ENCODE measurements at places on chromosomes 7 and 10.
A peak's percentile ranks its signal among the peaks of the same experiment; 100 is the strongest.

GRCh38 chr10:86744067-86744725, 12.2 kb upstream of the BMPR1A start:
- DNase-seq = peak; percentile 42

GRCh38 chr10:70221030-70221429, 12.2 kb downstream of the PPA1 start:
- no peak for DNase-seq

GRCh38 chr10:77505431-77506334, 131.9 kb downstream of the KCNMA1 start:
- DNase-seq = no peak

DNA sequence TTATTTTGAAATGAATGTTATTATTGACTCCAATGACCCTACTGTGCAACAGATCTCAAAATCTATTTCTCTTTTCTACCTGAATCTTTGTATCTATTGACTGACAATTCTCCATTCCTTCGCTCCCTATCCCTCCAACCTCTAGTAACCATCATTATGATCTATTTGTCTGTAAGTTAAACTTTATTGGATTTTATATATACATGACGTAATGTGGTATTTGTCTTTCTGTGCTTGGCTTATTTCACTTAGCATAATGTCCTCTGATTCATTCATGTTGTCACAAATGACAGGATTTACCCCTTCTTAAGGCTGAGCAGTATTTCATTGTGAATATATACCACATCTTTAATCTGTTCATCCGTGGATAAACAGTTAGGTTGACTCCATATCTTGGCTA, 200.4 kb upstream of the SORCS1 start:
- DNase-seq = no peak

- DNase-seq = no peak
Measured at GRCh38 chr10:48770561-48771089, 86.0 kb downstream of the WDFY4 start.

- peak; percentile 11 for DNase-seq
Measured at GRCh38 chr7:106332201-106332600, 47.4 kb upstream of the NAMPT start.

- no peak for DNase-seq
Measured at GRCh38 chr7:79531905-79532664, 78.6 kb upstream of the MAGI2 start.

- no peak for DNase-seq
Measured at GRCh38 chr7:42010751-42011150, 226.3 kb downstream of the GLI3 start.

GRCh38 chr7:30321089-30321881, 36.9 kb downstream of the ZNRF2 start:
- peak; percentile 80 for DNase-seq

- no peak for DNase-seq
Measured at GRCh38 chr10:1116051-1116450, 59.9 kb downstream of the WDR37 start.

- DNase-seq = no peak
Measured at GRCh38 chr7:107501593-107501992, 31.7 kb downstream of the GPR22 start.

DNA sequence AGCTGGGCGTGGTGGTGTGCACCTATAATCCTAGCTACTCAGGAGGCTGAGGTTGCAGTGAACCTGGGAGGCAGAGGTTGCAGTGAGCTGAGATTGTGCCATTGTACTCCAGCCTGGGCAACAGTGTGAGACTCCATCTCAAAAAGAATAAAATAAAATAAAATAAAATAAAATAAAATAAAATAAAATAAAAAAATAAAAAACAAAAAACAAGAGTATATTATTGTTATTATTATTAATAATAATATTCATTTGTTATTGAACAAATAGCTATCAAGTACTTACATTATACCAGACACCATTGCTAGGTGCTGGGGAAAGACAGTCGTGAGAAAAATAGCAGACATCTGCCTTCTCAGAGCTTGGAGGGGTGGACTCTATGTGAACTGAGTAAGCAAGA, 24.1 kb downstream of the PAX2 start:
- DNase-seq = no peak

GRCh38 chr10:34380856-34381255, 434.2 kb downstream of the PARD3 start:
- no peak for DNase-seq

DNA sequence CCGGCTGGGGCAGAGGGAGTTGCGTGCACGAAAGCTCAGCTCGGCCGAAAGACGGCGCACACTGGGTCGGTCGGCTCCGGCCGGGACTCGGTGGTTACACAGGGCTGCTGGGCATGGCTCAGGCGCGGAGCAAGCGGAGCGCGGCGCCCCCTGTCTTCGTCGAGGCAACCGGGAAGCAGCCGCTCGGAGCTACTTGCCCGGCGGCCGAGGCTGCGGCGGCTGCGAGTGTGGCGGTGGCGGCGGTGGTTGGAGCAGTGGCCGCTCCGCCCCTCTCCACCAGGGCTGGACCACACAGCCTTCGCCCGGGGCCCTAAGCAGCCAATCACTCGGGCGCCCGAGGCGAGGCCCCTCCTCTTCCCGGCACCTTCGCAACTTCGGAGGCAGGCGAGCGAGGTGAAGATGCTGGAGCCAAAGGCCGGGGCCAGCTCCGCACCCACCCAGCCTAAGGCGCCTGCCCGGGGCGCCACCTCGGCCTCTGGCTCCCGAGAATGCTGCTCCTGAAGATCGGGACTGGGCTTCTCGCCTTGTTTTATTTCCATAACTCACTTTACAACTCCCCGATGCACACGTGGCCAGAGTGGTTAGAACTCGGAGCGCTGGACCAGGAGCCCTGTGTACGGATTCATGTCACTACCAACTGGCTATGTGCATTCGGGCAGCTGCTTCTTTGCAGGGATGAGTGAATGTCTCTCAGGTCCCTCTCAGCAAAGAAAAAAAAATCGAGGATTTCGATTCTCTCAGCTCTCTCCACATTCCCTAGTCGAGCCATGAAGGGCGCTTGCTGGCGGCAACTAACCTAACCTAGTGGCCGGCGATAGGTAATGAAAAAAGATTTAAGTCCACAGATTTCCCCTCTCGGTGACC, at the start of gene TLL2:
TSS of gene TLL2 (minus strand) at position 229 of the 864 bp plus-strand sequence. CDS start 241 bp downstream, outside the sequence.
- DNase-seq = peak; percentile 87

DNA sequence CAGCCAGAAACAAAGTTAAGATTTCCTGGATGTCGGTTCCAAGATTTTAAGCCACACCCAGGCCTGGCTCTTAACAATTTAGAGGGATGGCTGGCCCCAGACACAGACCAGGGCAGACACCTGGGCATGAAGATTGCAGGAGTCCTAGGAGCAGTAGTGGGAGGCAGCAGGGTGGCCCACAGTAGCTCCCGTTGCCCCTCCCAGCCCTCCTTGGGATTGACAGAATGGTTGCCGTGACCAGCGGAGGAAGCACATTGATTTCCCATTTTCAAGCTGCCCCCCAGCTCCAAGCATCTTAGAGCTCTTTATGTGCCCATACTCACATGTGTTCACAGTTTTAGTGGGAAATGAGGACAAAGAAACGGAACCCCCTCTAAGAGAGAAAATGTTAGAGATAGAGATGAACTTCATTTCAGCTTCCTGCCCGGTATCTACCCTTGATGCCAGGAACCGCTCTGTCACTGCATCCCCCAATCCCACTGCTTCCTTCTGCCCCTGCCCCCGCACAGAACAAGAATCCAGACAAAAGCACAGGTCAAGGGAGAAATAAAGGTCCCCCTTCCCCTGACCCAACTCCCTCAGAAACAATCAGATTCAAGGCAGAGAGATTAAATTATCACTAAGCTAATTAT, 101.1 kb downstream of the PLXNA4 start:
- no peak for DNase-seq

DNA sequence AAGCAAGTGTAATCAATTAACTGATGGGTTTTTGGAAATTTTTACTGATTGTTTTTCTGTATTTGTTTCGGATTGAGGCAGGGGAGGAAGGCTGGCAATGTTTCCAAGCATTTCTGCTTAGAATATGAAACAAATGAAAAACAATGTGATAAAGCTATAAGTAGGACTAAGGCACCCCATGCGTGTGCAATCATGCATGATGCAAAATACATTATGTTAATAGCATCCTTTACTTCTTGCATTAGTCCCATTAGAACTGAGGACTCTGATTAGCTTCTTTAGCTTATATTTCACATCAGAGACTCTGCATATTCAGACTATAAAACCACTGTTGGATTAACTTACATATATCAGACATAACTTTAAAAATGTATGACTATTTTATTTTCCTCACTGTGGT, 48.7 kb upstream of the AGMO start:
- no peak for DNase-seq

DNA sequence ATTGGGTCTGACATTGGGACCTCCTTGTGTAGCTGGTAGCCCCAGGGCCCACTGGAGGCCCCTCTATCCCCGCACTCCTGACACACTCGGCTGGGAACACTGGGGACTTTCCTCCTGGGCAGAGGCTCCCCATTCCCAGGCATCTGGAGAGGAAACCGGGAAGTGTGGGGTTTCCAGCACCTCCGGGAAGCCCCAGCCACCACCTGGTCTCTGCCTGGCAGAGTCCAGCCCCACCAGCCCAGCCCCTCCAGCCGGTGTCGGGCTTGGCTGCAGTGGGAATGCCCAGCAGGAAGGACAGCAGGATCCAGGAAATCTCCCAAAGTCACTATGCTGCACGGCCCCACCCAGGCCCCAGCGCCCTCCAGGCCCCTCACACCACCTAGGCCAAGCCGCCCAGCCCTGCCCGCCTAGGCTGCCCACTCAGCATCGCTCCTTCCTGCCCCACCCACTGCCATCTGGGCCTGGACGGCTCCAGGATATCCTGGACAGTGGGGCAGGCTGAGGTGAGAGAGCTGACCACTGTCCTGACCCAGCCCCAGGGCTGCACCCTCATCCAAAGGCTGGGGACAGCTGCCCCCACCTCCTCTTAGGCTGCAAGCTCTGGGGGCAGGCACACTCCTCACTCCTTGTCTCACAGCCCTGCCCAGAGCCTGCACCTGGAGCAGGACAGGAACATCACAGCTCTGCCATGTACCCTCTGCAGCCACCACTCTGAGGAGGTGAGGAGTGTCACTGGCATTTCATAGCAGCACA, 11.8 kb downstream of the RASGEF1A start:
- no peak for DNase-seq

DNA sequence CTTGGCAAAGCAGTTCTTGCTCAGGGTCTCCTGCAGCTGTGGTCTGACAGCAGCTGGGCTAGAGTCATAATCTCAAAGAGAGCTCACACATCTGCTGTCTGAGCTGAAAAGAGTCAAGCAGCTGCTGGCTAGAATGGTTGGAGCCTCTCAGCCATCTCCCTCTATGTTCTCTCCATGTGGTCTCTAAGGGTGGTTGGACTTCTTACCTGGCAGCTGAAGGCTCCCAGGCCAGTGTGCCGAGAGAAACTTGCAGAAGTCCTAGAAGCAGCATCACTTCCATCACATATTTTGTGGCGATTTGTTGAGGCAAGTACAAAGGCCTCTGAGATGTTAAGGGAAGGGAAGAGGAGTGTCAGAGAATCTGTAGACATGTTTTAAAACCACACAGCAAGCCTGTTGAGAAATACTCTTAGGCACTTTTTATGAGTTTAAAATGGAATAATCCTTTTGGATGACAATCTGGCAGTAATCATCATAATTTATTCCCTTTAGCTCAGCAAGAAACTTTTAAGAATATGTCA, 93.2 kb downstream of the REEP3 start:
- peak; percentile 91 for DNase-seq

DNA sequence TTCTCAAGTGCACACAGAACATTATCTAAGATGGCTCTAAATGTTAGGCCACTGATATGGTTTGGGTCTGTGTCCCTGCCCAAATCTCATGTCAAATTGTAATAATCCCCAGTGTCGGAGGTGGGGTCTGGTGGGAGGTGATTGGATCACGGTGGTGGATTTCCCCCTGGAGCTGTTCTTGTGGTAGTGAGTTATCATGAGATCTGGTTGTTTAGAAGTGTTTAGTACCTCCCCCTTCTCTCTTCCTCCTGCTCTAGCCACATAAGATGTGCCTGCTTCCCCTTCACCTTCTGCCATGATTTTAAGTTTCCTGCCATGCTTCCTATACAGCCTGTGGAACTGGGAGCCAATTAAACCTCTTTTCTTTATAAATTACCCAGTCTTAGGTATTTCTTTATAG, 11.2 kb upstream of the GSTK1 start:
- DNase-seq = no peak

- no peak for DNase-seq
Measured at GRCh38 chr7:33750177-33750576, 155.2 kb upstream of the BMPER start.

DNA sequence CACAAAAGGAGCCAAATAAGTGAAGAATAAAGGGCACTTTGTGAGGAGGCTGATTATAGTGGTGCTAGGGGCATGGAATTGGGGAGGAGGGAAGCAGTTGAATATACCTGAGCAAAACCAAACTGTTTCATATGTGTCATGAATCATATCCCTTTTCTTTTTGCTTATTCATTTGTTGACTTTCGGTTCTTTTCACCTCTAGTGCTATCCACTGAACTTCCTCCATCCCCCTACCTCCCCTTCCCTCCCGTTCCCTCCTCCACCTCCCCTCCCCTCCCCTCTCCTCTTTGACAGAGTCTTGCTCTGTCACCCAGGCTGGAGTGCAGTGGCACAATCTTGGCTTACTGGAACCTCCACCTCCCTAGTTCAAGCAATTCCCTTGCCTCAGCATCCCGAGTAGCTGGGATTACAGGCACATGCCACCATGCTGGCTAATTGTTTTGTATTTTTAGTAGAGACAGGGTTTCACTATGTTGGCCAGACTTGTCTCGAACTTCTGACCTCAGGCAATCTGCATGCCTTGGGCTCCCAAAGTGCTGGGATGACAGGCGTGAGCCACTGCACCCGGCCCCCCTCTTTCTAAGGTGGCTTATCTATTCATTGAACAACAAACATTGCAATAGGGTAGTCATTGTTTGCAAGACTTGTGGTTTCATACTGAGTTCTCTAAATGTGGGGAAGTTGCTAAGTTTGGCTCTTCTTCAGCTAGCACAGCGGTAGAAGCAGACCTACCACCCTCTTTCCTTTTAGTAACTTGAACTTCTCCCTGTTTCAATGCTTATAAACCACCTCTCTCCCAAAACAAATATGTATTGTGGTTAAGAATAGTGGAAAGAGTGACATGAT, 150.4 kb upstream of the PRPS1L1 start:
- peak; percentile 51 for DNase-seq

DNA sequence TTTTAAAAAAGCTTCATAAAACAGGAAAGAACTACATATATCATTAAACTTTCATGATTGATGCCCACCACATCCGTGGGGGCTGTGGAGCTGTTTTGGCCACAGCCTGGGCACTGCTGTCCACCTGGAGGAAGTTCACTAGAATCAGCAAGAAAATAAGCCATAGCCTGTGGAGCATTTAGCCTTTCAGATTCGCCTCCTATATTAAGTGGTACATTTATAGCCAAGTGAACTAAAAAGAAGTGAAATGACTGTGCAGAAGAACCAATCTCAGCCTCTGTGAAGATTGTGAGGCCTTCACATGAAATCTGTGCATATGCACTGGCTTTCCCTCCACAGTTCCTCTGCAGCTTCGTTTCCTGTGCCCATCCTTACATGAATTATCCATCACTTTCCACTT, 23.5 kb downstream of the WNT16 start:
- DNase-seq = no peak

All from muscle of leg (tissue), 16 donors.